Right forelimb (tissue), 1 donor: ENCODE measurements at places on chromosomes 7 and 10.

DNA sequence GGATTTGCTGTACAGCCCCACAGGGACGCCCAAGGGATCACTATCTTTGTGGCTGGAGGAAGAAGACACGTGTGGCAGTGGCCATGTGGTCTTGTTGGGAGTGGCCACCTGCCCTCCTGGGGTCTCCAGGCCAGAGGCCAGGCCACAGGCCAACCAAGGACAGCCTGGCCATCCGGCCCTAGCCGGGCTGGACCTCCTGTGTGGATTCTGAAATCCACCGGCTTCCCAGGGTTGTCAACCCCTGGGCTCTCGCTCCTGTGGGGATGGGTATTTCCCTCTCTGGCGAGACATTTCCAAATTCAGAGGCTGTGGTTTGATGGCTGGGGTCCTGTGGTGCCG is 31.5 kb upstream of the CFAP46 start:
- no peak for DNase-seq

DNA sequence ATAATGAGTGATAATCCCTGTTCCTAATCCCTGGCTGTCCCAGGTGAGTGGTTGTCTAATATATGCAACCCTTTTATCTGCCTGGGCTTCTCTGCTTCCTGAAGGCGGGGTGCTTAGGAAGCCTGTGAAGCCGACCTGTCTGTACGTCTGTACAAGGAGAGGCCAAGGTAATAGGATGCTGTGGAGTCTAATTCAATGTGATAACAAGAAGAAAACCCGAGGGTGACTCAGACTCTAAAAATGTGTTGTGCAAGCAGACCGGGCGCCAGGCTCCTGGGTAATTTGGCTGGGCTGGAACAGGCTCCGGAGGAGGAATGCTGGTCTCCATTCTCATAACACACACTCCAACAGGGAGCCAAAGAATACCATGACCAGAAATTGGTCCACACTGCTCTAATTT is 43.6 kb downstream of the THNSL1 start:
- no peak for DNase-seq

DNA sequence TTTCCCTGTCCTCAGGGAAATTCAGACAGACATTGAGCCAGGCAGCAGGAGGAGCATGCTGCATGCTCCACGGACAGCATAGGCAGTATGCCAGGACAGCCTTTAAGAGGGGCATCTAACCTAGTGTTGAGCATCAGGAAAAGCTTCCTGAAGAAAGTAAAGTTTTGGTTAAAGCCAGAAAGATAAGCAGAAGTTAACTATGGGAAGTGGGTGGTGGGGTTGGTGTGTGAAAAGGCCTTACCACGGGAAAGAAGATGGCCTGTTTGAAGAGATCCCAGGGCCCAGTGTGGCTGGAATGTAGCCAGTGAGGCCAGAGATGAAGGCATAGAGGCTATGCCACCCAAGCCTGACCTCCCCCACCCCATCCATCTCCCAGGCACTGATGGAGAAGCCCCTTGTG is 102.4 kb upstream of the PLXNA4 start:
- no peak for DNase-seq

DNA sequence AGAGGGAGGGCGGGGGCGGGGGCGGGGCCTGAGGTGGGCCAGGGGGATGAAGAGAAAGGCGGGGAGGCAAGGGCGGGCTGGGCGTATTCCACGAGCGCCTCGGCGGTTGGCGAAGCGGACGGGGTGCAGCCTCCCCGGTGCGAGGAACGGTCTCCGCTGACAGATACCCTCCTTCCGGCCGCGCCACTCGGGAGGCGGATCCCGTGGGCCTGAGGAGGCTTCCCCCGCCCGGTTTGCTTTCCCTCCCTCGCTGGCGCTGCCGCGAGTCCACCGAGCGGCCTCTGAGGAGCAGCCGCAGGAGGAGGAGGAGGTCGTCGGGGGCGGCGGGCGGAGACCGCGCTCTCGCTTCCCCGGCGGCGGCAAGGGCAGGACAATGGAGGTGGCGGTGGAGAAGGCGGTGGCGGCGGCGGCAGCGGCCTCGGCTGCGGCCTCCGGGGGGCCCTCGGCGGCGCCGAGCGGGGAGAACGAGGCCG is at the start of gene TRIM24:
Gene TRIM24, plus strand, starts transcription at position 84 of the 473 bp plus-strand sequence. Its CDS starts 290 bp downstream, at position 374.
- DNase-seq, result no peak

- peak; percentile 60 for DNase-seq
Measured at GRCh38 chr7:41107330-41107937, 595.5 kb downstream of the INHBA start.

- peak; percentile 79 for DNase-seq
Measured at GRCh38 chr7:55110993-55111361, 92.2 kb downstream of the EGFR start.

DNA sequence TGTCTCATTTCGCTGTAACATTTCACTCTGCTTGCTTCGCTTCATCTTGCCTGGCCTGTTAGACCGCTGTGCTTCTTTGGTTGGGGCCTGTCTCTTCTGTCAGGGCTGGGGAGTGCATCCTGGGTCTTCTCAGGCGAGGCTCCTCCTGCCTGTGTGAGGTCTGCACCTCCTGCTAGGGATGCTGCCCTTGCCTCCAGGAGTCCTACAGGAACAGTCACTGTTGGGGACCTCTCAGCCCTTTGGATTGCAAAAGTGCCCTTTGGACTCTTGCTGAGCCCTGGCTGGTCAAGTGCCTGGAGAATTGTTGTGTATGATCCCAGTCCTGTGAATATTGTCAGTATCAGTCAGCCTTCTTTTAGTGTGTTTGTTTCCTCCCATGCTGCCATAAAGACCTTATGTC is 84.1 kb downstream of the MDFIC start:
- no peak for DNase-seq

- no peak for DNase-seq
Measured at GRCh38 chr7:13282377-13282980, 595.0 kb downstream of the ARL4A start.

- no peak for DNase-seq
Measured at GRCh38 chr7:93889261-93889660, 1.3 kb downstream of the TFPI2 start.

GRCh38 chr7:8753355-8753754 is 319.9 kb downstream of the NXPH1 start:
- DNase-seq, result no peak

DNA sequence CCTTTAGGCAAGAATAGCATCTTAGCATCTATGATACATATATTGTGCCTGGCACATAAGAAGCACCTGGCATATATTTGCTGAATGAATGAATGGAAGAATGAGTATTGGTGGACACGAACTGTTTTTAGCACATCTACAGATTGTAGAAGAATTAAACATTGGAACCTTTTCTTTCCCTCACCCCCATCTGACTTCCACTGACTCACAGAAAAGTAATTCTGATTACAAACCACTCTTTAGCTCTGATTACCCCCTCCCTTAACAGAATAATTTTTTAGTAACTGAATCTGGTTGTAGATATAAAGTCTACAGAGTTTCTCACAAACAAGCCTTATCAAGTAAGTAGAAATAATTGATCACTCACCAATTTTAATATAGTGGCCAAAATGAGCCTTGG is 31.9 kb downstream of the SLC26A4 start:
- DNase-seq, result no peak

- no peak for DNase-seq
Measured at GRCh38 chr10:2278363-2278762, 541.0 kb upstream of the ADARB2 start.

DNA sequence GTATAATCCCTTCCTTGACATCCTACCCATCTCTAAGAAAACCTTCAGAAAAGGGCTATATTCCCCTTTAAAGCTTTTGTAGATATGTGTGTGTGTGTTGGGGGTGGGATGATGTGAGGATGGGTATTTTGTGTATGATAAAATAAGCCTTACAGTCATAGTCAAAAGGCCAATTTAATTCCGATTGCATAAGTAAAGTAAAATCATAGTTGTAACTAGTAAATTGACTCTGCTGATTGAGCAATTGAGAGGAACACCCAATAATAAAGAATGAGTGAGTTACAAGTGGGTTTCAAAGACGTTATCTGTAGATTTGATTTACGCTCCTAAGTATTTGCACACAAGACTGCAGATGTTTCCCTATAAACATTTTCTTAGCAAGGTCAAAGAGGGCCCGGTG is 71.3 kb upstream of the ITPRID1 start:
- no peak for DNase-seq

DNA sequence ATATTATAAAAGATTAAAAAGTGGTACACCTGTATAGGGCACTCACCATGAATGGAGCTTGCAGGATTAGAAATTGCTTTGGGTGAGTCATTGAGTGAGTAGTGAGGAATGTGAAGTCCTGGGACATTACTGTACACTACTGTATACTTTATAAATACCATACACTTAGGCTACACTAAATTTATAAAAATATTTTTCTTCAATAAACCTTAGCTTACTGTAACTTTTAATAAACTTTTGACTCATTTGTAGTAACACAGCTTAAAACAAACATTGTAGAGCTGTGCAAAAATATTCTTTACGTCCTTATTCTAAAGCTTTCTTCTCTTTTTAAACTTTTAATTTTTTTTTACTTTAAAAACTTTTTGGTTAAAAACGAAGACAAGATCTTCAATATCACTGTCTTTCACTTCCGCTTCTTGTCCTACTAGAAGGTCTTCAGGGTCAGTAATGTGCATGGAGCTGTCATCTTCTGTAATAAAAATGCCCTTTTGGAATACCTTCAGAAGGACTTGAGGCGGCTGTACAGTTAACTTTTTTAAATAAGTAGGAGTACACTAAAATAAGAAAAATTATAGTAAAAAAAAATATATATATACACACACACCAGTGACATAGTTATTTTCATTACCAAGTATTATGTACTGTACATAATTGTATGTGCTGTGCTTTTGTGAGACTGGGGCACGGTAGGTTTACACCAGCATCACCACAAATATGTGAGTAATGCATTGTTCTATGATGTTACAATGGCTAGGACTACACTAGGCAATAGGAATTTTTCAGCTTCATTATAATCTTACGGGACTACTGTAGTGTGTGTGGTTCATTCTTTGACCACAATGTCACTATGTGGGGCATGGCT is 3.5 kb downstream of the STK31 start:
- DNase-seq, result no peak

GRCh38 chr7:151008511-151009323 is 15.6 kb downstream of the ATG9B start:
- DNase-seq, result peak; percentile 74

- DNase-seq, result no peak
Measured at GRCh38 chr7:150994141-150994837, 3.5 kb downstream of the NOS3 start.

- DNase-seq, result no peak
Measured at GRCh38 chr10:103926722-103927319, 8.8 kb upstream of the STN1 start.

- no peak for DNase-seq
Measured at GRCh38 chr10:15333909-15334649, 37.0 kb downstream of the FAM171A1 start.

DNA sequence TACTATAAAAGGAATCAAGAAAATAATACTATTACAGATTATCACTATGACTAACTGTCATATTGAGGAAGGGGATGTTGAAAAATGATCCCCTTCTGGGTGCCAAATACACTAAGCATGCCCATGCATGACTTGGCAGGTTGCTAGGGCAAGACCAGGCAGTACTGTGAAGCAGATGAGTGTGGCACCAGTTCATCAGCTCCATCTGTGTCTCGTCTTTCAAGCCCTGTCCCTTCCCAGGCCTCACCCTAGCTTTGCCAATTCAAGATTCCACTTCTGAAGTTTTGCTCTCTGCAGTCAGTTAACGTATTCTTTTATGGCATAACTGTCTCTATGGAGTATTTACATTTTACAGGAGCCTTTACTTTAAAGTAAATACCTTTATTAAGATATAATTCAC is 135.6 kb upstream of the HPS1 start:
- no peak for DNase-seq

- DNase-seq, result peak; percentile 28
Measured at GRCh38 chr7:2029211-2029905, 203.4 kb downstream of the MAD1L1 start.

DNA sequence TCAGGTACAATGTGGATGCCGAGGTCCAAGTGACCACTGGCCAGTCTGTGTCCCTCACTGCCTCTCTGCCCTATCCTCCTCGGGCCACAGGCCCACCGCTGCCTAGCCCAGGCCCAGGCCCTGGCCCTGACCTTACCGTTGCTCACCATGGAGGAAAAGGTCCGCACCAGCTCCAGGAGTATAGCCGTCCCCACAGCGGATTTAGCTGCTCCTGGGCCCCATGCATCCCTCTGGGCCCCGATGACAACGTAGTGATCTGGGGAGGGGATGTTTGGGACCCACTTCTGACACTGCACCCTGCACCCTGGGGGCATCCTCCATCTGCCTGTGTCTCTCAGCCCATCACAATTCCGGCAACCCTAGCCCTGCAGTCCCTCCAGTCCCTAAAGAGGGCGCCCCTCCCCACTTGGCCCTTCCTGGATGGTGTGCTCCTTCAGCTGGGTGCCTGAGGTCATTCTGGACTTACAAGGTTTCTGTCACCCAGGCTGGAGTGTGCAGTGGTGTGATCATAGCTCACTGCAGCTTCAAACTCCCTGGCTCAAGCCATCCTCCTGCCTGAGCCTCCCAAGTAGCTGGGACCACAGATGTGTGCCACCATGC is 12.1 kb downstream of the TFR2 start:
- DNase-seq, result no peak

DNA sequence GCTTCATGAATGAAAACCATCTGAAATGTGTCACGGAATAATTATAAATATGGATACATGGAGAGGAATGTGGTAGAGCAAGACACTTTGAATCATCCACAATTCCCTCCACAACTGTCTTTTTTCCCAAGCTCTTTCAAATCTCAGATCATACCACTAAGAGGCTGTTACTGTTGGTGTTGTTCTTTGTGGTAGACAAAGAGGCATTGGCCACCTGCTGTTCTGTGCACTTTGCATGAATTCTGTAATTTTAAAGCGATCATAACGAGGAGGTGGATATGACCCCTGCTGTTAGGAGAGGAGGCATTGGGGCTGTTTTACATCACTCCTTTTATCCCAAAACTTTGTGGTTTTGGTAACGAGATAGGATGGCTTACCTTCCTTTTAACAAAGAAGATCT is 141.2 kb upstream of the KLF6 start:
- DNase-seq, result no peak

- DNase-seq, result no peak
Measured at GRCh38 chr7:108066486-108066885, 63.5 kb upstream of the LAMB1 start.

GRCh38 chr7:115005251-115005650 is 83.4 kb downstream of the MDFIC start:
- DNase-seq, result no peak

GRCh38 chr7:115122388-115122787 is 200.5 kb downstream of the MDFIC start:
- no peak for DNase-seq

DNA sequence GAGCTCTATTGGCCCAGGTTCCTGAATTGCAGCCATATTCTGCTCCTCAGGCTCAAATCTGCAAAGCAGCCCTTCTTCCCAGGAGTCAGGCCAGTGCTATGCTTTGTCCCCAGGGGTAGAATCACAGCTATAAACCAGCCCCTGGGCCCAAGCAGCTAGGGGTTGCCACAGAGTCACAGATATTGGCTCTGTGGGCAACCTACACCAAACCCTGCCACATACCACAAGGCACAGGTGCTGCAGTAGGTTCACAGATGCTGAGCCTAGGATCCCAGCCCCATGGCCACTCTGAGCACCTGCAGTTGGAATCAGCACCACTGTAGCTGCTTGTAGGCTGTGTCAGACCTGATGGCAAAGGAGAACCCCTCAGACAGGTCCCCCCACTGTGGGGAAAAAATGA is 43.1 kb upstream of the CAMK2B start:
- DNase-seq, result no peak
